Chondrocyte (in vitro differentiated cells): ENCODE measurements at places on chromosomes 11 and 22. TPM values are rescaled to one million over a fixed set of nuclear protein-coding genes. Genes with fewer than 3 reads are reported as not detected.

- no peak overlapping the region for H3K4me3 ChIP-seq
- peaks cover 3% of the 10 kb centered on the region for H3K36me3 ChIP-seq
- DNase-seq = no peak
Observed at GRCh38 chr11:76551400-76551799, 106.6 kb downstream of the EMSY start.

DNA sequence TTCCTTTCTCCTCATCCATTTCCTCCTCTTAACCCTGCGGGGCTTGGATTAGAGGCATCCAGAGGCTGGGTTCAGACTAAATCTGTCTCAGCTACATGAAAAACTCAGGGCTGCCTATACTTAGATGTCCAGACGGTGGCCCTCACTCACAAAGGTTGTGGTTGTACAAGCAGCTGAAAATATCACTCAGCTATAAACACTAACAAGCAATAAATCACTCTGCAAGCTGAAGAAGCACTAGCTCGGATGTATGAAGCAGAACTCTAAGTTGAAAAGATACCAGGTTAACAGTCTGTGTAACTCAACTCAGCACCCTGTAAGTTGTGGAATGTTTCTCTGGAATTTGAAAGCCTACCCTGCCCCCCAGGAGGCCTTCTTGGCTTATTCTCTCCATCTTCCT is 82.9 kb downstream of the EXT2 start:
- no peak overlapping the region for H3K4me3 ChIP-seq
- peaks cover 19% of the 10 kb centered on the region for H3K4me1 ChIP-seq
- no peak for DNase-seq

DNA sequence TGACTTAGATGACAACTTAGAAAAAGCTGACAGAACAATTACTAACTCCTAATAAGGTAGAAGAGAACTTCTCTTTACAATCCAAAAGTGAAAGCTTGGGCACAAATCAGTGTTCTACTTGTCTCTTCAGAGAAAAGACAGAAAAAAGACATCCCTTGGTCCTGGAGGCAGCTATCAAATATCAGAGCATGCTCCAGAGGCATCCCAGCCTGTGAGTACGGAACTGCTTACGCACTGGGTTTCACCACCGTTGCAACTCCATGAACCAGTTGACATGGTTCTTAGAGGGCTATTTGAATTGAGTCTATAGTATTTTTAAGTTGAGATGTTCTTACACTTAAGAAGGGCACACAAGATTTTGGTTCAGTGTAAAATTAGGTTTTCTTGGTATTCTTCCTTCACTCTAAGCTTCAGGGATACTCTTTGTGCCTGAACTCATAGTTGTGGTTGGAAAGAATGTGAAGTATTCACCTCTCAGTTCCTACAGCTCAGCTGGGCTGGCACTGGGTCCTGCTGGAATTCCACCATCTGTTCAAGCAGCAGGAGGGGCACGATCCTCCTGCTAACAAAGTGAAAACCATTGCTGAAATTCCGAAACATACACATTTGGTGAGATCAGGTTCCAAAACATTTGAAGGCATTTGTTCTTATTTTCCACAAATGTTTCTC is 6.3 kb downstream of the AKIP1 start:
- no peak for DNase-seq
- peaks cover 7% of the 10 kb centered on the region for H3K36me3 ChIP-seq
- H3K27me3 ChIP-seq = no peaks in the 10 kb centered on the region
- peak overlapping the region; percentile 95 for H3K27ac ChIP-seq

GRCh38 chr22:47148510-47148909 is 386.1 kb downstream of the TBC1D22A start:
- H3K36me3 ChIP-seq = no peaks in the 10 kb centered on the region
- H3K4me1 ChIP-seq = peaks cover 7% of the 10 kb centered on the region
- no peak overlapping the region for H3K4me3 ChIP-seq
- no peak for DNase-seq
- no peaks in the 10 kb centered on the region for H3K27me3 ChIP-seq

DNA sequence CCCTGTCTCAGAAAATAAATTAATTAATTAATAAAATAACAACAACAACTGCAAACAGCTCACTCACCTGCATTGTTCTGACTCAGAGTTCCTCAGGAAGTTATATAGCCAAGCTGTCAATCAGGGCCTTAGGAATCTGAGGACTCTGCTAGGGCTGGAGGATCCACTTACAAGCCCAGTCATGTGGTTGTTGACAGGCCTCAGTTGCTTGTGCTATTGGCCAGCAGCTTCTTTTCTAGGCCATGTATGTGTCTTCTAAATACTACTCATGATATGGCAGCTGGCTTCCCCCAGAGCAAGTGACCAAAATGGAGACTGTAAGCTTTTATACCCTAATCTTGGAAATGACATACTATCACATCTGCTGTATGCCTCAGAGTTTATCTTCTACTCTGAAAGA is 20.8 kb upstream of the ATP5MG start:
- no peak overlapping the region for H3K27ac ChIP-seq
- H3K4me3 ChIP-seq = no peak overlapping the region
- no peaks in the 10 kb centered on the region for H3K4me1 ChIP-seq
- no peaks in the 10 kb centered on the region for H3K27me3 ChIP-seq

SLC6A5 gene
- not detected in 3 replicates for total RNA-seq
